Liver (tissue), 10 donors: ENCODE measurements at places on chromosomes 3 and 15. TPM values are rescaled to one million over a fixed set of nuclear protein-coding genes. Genes with fewer than 3 reads are reported as not detected.

DNA sequence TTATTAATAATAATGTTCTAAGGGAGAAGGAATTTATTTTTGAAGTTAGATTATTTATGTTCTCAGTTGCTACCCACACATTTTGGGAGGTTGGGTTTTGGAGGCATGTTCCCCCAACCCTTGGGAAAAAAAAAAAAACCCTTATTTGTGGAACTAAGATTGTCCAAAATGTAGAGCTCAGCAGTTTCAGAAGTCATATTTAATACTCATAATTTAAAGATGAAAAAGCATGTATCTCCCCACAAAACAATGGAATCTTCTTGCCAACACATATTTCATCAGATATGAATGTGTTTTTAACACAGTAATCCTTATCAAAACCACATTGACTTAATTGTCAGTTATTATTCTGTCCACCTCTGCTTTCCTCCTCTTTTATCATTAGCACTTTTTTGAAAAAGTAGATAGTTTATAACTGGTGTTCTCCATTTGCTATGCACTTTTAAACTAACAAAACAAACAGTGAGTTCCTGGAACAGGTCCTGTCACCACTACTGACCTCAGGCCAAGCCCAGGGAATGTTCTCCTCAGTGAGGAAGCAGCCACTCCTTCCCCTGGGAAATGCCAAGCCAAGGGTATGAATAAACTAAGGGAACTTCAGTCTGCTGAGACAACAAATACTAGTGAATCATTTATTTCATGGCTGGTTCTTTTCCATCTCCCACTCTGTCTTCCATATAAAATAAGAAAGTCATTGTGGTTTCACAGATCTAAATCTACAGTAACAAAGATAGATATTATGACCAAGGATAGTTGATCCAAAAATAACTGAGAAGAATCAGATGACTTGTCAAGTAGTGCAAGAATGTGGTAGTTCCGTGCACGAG lies 414.4 kb upstream of the ALCAM start:
- DNase-seq = no peak

GRCh38 chr15:70159001-70159712 lies 61.4 kb upstream of the TLE3 start:
- DNase-seq = no peak

Gene ITIH3
- total RNA-seq = 507 TPM

Gene PP2D1
- total RNA-seq = not detected

Gene SLCO2A1
- total RNA-seq = 0.56 TPM

DNA sequence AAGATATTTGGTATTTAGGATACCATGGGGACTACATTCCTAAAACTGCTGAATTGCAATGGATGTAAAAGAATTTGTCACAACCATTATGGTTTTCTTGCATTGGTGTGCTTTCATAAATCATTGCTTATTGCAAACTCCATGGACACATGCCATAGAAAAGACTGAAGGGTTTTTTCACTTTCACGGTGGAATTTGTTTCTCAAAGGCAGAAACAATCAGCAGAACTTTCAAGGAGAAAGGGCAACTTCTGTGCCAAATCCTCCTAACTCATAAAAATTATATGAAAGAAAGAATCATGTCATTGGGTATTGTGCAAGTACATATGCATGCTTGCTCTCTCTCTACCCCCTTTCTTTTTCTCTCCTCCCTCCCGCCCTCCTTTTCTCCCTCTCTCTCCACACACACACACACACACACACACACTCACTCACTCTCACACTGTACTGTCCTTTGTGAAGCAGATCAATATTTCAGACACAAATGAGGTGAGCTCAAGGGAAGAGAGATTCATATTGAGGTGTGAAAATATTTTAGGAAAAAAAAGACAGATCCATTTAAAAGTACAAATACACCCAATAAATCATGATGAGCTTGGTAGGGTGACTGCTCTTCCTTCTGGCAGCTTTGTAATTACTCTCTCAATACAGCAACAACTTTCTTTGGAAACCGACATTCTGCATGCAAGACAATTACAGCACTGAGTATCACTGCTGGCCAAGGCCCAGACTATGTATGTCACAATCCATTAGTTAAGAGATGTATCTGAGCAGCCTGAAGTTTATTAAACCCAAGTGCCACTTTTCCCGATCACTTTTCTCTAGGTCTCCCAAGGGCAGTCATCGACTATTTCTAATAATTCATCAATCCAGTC lies 492.6 kb downstream of the TUSC7 start:
- DNase-seq = no peak

DNA sequence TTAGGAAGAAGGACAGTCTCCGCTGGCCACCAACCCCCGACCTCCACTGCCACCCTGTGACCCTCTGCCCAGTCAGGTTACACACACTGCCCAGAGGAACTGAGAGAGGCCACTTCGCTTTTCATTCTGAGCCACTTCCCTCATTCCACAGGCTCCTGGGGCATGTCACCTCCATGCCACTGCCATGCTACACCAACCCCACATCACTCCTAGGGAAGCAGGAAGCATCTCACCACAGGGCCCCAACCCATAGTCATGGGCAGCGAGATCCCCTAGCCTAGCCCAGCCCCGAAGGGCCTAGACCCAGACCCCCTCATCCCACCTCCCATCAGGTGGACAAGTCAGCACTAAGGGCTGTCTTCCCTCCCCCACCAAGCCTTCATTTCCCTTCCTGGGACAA lies 1.4 kb downstream of the PLCB2 start:
- DNase-seq = no peak

DNA sequence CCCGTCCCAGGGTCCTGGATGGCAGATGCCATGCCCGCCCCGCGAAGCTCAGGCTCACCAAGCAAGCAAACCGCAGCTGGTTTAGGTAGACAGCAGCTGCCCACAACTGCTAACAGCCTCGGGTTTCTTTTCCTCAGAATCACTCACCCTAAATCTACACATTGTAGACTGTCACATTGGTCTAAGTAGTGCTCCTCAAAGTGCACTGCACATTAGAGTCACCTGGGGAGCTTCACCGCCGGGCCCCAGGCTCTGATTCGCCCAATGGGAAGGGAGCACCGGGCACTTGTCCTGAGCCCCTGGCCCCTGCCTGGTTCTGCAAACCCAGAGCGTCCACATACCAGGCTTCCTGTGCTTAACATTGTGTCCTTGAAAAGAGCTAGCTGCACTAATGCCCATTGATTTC lies 752 bp downstream of the OCA2 start:
- DNase-seq = peak; percentile 28

GRCh38 chr3:110625201-110625747 lies 446.3 kb upstream of the NECTIN3 start:
- DNase-seq = no peak

Gene STRA6
- 3.1 TPM for total RNA-seq

- DNase-seq = no peak
Measured at GRCh38 chr3:23888617-23889228, 28.1 kb downstream of the NKIRAS1 start.

- no peak for DNase-seq
Measured at GRCh38 chr3:57173687-57174086, 8.5 kb upstream of the IL17RD start.

Gene SERPINI2
- not detected for total RNA-seq

DNA sequence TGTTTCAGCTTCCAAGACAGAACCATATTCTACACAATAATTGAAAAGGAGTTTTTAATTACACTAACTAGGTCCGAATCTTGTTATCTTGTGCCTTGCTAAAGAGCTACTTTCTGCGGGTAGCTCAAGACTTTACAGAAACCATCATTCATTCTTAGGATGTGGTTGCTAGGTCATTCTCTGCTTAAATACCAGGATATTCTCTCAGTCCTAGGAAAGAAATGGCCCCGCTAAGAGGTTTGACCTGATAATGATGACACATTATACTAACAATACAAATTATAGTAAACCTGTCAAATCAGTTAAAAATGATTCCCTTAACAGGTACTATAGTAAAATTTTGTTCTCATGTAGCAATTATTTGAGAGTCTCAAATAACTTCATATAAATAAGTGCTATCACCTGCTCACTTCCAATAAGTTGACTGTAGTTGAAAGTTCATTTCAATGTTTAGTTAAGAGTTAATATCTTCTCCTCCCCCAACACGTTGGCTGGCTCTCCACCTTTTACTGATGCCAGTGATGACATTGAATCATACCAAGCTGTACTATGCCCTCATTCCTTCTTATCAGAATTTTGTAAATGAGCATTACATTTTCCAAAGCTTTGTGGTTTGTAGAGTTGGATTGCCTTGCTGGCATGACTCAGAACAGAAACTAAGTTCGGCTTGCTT lies 3.6 kb upstream of the C3orf85 start:
- DNase-seq = no peak

Gene GOLGA6A
- total RNA-seq = 1.2 TPM

Gene GCSAM
- 0.75 TPM for total RNA-seq

Gene TMEM40
- total RNA-seq = not detected

GRCh38 chr3:21752749-21753347 lies 1.8 kb upstream of the ZNF385D start:
- no peak for DNase-seq

DNA sequence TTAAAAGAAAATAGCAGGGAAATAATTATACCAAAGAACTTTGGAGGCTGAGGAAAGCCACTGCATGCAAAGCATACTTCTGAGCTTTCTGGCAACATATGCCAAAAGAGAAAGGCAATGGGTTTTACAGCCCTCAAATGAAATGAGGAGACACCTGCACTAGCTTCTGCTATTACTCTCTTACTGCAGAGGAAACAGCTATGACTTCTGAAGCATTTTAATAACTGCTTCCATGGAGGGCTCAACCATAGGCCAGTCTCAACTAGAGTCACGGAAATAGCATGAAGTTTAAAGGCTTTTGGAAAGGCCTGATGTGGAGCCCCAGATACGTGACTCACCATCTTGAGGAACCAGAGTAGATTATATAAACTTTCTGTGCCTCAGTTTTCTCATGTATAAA lies 114.8 kb downstream of the OXNAD1 start:
- no peak for DNase-seq
